ENCODE measurements at places on chromosomes 12 and 14. TPM values are rescaled to one million over a fixed set of nuclear protein-coding genes. Genes with fewer than 3 reads are reported as not detected.

DNA sequence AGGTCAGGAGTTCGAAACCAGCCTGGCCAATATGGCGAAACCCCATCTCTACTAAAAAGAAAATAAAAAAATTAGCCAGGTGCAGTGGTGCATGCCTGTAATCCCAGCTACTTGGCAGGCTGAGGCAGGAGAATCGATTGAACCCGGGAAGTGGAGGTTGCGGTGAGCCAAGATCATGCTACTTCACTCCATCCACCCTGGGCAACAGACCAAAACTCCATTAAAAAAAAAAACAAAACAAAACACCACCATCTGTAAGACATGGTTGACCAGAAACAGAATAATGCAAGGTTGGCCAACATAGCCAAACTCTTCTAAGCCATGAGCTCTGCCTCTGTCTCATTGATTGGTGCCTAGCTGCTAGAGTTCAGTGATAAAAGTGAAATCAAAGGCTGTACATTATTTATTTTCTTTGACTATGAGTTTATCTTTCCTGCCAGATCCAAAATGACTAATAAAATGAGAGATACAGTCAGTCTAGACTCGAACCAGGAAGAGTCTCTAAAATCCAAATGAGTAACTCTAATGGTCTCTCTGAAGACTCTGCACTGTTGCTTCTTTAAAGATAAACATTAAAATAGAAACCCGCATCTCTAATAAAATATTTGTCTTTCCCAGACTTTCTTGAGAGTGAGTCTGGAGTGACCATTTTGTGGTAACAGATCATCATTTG lies 404.7 kb downstream of the DAD1 start:
- no peak for DNase-seq

DNA sequence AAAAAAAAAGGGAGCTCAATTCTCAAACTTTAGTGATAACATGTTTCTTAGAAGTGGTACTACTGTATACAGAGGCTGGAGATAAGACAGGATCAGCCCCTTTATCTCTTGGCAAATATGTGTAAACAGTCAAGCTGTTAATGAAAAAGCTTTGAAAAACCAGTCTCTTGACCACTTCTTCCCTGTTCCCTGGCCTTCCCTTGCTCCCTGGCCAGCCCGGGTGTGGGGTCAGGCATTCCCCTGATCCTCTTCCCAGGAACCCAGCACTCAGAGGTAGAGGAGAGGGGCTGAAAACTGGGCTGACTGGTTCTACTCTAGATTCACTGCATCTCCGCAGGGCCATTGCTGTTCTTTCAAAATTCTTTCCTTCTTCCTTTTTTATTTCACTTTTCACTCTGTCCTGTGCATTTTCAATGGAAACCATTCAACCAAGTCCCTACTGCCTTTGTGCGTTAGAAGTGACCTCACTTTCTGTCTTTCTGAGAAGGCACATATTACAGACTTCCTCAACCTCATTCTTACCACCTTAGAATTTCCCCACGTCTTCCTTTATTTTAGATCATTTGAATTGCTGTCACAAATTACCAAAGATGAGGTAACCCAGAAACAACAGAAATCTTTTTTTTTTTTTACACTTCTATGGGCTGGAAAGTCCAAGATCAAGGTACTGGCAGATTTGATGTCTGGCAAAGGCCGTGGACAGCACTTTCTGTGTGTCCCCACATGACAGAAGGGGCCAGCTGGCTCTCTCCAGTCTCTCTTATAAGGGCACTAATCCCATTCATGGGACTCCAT lies 5.7 kb downstream of the GNG2 start:
- no peak for DNase-seq

- DNase-seq: no peak
These were observed 220.3 kb upstream of the ARID2 start for GRCh38 chr12:45509187-45509586.

GRCh38 chr12:93011100-93011499 lies 82.0 kb upstream of the EEA1 start:
- DNase-seq: no peak

- no peak for DNase-seq
These were observed 59.4 kb downstream of the MYRFL start for GRCh38 chr12:69884386-69884785.

- DNase-seq: no peak
These were observed 79.8 kb downstream of the TTC9 start for GRCh38 chr14:70721542-70721941.

DNA sequence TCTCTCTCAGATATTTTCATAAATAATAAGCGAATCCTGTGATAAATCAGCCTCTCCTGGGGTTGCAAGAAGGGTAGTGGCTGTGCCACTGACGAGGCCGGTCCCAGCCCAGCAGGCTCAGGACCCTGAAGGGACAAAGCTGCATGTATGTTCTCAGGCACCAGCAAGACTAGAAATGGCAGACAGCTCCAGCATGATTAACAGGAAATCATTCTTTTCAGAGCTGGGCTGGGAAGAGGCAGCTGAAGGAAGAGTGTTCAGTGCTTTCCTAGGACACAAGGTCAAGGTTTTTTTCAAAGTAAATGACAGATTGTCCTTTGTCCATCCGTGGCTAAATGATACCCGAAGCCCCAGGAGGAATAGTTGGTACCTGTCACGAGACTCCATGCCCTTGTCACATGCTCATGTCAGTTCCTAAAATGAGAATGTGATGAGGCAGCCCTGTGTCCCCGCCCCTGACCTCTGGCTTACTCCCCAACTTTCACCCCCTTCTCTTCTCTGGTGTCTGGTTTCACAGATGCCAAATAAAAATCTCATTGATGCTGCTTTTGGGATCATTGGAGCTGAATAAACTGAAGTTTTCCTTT lies 65.1 kb downstream of the PPP1R36 start:
- DNase-seq: no peak

DNA sequence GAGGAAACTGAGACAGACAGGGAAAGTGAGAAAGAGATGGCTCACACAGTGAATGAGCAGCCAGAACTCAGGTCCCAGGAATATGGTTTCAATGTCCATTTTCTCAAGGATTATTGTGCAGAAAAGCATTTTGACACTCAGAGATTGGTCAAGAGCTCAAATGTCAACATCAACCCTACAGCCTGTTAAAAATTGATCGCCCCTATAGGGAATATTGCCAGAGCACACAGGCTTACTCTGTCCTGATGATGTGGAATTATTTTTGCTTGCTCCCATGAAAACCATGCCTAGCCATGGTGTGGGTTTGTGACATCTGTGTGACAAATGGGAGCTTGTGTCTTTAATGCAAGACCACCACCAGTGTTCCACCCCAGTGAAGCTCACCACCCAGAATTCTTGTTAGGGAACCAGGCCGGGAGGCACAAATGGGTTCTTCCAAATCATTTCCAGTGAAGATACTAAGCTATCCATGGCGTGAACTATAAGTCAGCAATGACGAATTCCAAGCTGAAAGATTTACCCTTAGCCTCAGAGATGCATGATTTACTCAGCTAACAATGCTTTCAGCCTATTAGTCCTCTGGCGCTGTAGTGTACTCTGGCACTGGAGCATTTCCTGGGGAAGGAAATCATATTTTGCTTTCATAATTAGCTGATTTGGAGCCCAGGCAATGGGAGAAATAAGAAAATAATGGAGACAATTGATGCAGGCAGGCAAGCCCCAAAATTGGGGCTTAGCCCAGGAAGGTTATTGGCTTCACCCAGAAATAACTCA lies 1188.2 kb upstream of the TMEM132C start:
- DNase-seq: no peak

GRCh38 chr12:22335794-22336166 lies 1.3 kb upstream of the ST8SIA1 start:
- no peak for DNase-seq

GRCh38 chr12:53952871-53953734 lies 1.6 kb upstream of the HOXC12 start:
- DNase-seq: no peak

DNA sequence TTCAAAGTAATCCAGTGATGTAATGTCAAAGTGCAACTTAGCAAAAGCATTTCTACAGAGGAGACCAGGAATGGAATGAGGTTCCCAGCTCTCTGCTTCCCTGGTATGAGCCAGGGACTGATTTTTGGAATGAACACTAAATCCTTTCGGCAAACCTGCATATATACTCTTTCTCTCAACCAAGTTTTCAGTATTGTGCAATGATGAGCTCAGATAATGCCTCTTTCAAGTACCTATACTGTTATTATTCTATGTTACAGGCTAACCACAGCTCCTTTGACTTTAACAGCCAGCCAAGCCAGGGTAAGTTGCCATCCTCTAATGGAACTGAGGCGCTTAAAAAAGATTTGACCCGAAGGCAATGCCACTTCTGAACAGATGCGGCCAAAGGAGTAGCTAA lies 104.9 kb upstream of the FSCB start:
- DNase-seq: no peak

Gene TAS2R8
- not detected for polyA plus RNA-seq

Gene CRIP1
- polyA plus RNA-seq: 37.3 TPM

Gene ANO4
- 0.93 TPM for polyA plus RNA-seq
